ENCODE measurements at places on chromosomes 6 and 20.

DNA sequence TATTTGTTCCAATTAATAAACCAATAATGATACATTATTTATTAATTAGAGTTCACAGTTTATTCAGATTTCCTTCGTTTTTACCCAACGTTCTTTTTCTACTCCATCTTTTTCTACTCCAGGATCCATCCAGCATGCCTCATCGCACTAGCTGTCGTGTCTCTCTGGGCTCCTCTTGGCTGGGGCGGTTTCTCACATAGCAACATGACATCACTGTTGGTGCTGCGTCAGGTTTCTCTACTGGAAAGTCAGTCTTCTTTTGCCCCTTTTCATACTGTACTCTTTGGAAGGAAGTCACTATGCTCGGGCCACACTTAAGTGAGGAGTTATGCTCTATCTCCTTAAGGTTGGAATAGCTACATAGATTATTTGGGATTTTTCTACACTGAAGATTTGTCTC is 13.7 kb upstream of the SOX12 start:
- DNase-seq = no peak

DNA sequence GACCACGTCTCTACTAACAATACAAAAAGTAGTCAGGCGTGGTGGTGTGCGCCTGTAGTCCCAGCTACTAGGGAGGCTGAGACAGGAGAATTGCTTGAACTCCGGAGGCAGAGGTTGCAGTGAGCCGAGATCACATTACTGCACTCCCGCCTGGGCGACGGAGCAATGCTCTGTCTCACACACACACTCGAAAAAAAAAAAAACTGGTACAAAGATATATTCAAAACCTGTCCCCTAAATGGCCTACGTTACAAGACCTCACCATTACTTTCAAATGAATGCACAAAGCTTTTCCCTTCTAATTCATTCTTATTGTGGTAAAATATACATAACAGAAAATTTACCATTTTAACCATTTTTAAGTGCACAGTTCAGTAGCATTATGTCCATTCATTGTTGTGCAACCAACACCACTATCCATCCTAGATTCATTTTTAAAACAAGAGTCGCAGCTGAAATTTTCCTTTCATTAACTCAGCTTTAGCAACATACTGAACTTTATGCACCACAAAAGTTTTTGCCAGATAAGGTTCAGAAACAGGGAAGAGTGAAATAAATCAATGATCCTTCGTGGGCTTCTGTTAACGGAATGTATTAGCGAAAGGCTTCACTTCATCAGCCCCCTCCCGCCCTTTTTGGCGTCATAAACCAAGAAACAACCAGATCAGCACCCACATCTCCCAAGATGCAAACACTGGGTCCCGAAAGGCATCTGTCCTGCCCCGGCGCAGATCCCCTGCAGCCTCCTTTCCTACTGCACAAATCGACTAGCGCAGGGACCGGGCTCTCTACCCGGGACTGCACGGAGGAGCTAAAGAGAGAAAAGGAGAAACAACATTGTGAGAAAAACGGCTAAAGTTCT is 825 bp upstream of the FAM135A start:
- no peak for DNase-seq

DNA sequence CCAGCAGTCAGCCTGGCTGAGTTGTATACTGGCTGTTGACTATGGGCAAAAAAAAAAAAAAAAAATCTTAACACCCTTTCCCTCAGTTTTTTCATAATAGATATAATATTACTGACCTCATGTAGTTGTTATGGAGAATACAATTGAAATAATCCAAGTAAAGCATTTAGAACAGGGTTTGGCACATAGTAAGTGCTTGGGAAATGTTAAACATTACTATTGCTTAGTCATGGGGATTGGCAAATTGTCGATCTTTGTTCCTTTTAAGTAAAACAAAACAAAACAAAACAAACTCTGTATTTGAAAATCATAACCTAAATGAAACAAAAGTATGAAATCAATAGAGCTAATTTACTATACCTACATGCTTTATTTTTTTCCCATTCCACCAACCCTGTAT is 458.4 kb downstream of the GRIK2 start:
- DNase-seq = no peak

DNA sequence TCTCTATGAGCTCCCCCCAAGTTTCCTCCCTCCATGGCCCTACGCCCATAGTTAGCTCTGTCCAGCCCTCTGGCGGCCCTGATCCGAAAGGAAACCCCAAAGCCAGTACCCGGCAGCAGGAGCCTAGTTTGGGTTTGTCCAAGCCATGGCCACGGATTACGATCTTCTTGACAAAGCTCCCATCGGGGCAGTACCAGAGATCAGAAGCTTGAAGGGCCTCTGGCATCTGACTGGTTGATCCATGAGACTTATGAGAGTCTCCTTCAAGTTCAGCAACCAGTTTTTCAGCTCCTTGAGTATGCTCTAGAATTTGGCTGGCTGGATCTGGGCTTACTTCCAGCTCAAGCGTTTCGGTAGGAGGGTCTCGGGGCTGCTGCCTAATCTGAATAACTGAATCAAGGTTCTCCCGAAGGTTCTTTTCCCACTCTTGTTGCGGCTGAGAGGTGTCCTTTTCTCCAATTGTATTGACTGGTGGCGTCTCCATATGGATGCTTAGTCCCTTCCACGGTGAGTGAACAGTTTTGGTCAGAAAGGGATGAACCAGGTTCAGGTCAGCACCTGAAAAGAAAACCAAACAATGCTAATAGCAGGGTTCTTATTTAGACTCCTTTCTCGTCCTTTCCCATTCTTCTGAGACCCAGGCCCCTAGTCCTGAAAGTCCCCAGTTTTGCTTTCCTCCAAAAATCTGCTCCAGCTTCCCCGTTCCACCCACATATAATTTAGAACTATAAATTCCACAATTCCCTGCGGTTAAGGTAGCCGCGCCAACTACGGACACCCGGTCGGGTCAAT is 595 bp downstream of the FKBPL start:
- DNase-seq = no peak

GRCh38 chr6:57224769-57225515 is 2.8 kb upstream of the RAB23 start:
- DNase-seq = no peak

GRCh38 chr20:5947276-5947675 is 3.1 kb downstream of the TRMT6 start:
- DNase-seq = no peak
